ENCODE measurements at places on chromosomes 3 and 15. TPM values are rescaled to one million over a fixed set of nuclear protein-coding genes. Genes with fewer than 3 reads are reported as not detected.

DNA sequence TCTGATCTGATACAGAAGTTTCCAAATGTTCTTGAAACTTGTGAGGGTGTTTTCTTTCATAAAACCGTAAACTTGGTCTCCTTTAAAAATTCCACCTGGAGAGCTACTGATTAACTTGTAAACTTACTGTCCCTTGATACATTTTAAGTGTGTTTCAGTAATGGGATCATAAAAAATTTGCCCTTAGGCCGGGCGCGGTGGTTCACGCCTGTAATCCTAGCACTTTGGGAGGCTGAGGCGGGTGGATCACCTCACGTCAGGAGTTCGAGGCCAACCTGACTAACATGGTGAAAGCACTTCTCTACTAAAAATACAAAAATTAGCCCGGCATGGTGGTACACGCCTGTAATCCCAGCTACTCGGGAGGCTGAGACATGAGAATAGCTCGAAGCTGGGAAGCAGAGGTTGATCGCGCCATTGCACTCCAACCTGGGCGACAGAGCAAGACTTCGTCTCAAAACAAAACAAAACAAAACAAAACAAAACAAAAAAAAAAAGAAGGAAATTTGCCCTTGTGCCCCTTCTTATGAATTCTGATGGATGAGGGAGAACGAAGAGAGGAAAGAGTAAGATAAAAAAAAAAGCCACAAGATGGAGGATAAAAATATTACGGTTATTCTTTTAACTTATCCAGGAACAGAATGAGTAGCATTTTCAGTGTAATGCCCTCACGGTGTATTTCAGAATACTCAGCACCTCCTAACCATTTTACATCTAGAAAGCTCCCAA is 32.1 kb upstream of the AP4E1 start:
- no peak for DNase-seq

GRCh38 chr3:149005416-149005815 is 14.1 kb downstream of the GYG1 start:
- DNase-seq, result no peak

- DNase-seq, result no peak
Observed at GRCh38 chr3:134267996-134268395, 17.3 kb upstream of the RYK start.

- no peak for DNase-seq
Observed at GRCh38 chr3:125231895-125232294, 19.3 kb upstream of the SLC12A8 start.

DNA sequence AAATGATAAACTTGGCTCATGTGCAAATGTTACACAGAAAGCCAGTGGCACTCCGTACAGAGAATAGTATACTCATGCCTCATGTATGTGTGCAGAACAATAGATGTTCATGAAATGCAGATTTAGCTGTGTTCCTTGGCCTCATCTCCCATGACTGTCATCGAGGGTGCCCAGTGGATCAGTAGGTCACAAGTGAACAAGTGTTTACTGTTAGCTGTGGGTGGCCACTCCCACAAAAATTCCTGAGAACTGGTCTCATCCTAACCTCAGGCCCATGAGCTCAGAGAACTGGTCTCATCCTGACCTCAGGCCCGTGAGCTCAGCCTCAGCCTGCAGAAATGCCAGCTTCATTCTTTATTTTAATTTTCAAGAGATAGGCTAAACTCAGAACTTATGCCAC is 124.1 kb downstream of the GADL1 start:
- DNase-seq, result no peak

- DNase-seq, result no peak
Observed at GRCh38 chr3:50276762-50277101, 2.2 kb upstream of the LSMEM2 start.

GRCh38 chr3:154421083-154421482 is 8.9 kb downstream of the GPR149 start:
- DNase-seq, result no peak

DNA sequence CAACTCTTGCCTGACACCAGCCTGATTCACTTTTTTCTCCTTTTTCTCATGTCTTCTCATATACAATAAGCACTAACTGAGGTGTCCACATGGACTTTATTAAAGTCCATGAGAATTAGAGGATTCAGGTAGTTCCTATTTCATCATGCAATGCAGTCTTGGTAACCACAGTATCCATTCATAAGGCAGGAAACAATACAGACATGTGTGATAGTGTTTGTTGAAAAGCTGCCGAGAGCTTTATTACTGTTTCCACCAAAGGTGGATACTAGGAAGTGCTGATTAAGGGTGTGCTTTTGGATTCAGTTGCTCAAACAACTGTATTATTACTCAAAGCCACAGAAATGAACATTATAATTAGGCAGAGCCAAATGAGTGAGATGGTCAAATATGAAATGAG is 5.3 kb downstream of the CASR start:
- DNase-seq, result no peak

- no peak for DNase-seq
Observed at GRCh38 chr3:72517921-72518424, 330.3 kb downstream of the SHQ1 start.

DNA sequence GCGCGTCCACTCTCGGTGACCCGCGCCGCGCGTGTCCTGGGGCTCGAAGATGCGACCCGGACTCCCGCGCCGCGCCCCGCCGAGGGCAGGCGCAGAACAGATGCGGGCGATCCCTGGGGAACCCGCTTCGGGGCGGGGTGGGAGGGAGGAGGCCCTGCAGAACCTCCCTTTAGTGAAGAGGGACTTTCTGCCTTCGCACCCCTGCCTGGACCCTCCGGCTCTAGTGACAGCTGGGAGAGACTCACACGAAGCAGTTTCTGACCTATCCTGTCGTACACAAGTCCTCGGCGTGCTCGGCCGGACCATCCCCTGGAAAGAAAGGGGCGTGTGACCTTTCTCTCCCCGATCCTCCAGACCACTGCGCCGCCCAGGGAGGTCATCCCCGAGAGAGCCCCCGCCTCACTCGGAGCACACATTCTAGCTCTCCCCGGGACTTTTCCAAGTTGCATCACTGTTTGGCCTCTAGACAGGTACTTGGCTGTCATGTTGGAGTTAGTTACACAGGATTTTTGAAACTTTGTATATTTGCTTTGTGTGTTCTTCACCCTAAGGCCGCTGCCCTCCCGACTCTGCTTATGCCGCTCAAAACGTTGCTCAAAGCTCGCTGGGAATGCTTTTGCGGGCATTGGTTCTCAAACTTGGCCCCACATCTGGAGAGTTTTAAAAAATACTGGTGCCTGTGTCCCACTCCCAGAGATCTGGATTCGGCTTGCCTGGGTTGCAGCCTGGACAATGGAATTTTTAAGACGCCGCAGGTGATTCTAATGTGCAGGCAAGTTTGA is 582 bp downstream of the CGNL1 start:
- DNase-seq, result no peak

- DNase-seq, result no peak
Observed at GRCh38 chr3:126419886-126420786, 25.4 kb downstream of the CFAP100 start.

DNA sequence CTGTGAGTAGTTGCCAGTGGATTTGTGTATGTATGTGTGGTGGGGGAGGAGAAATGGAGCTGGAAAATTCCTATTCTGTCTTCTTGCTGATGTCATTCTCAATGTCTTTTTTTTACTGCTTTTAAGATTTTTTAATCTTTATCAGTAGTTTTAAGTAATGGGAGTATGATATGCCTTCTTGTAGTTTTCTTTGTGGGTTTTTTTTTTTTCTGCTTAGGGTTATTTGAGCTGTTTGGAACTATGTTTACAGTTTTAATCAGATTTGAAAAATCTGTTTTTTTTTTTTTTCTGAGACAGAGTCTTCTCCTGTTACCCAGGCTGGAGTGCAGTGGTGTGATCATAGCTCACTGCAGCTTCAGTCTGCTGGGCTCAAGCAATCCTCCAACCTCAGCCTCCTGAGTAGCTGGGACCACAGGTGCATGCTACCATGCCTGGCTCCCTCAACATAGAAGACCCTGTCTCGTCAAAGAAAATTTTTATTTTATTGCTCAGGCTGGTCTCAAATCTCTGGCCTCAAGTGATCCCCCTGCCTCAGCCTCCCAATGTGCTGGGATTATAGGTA is 37.1 kb downstream of the RPL39L start:
- DNase-seq, result no peak

DNA sequence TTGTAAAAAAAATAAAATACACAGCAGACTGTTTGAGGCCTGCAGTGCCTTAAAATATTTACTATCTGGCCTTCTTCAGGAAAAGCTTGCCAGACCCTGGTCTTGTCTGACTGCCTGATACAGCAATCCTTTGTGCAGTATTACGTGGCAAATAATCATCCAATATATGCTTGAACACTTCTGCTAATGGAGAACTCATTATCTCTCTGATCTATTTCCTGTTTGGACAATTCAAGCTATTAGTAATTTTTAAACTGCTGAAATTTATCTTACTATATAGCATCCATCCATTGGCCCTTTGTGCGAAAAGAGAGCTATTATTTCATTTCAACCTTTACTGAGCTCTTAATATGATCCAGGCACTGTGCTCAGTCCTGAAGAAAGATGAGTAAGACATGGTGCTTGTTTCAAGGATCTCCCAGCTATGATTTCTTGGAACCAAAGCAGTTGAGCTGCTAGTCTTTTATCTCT is 15.9 kb downstream of the ATG7 start:
- DNase-seq, result no peak

DNA sequence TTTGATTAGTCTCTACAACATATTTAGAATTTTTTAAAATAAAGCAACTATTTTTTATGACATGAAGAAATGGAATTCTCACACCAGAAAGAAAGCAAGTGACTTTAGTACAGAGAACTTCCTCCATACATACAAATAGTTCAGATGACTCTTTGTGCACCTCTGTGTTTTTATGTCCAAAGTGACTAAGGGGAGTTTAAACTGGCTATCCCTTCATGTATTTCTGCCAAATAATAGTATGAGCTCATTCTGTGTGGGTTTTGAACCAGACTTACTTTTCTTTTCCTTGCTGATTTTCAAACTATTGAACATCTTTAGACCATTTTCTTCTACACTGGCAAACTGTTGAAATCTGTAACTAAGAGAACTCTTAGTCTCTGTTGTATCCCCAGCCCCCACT is 196.3 kb downstream of the EPHA3 start:
- no peak for DNase-seq

DNA sequence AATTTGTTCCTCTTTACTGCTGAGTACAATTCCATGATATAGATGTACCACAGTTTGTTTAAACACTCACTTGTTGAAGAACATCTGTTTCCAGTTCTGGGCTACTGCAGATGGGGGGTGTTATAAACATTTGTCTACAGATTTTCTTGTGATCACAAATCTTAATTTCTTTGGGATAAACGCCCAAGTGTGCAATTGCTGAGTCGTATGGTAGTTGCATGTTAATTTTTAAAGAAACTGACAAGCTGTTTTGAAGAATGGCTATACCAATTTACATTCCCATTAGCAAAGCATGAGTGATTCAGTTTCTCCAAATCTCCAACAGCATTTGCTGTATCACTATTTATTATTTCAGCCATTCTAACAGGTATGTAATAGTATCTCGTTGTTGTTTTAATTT is 242.0 kb upstream of the MRPL3 start:
- DNase-seq, result no peak

DNA sequence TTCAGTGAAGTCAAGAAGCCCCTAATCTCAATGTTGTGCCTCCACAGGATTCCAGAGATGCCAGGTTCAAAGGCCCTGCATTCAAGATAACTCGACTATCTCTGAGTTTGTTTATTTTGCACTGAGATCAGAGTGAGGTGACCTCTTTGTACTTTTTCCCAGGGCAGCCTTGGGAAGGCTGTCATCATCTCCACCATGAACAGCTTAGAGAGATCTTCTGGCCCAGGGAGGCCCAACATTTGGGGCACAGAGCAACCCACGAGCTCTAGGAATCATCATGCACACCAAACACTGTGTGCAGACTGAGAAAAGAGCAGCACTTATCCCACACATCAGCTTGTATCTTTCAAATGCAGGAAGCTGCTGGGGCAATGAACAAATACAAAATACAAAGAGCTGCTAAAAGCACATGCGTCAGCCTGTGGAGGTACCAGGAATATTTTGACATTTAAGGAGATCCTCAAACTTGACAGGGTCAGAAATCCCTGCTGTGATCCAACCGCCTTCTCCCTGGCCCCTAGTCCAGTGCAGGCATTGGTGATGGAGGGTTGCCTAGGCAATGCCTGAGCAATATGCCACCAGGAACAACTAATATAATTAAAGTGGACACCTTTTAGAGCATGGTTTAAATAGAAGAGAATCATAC is 33.6 kb downstream of the TRIM42 start:
- no peak for DNase-seq

- no peak for DNase-seq
Observed at GRCh38 chr15:80081390-80081789, 21.9 kb downstream of the ZFAND6 start.

GRCh38 chr15:54820811-54821210 is 375.9 kb downstream of the RSL24D1 start:
- DNase-seq, result no peak

Gene SLC28A2
- not detected for total RNA-seq

Gene LTF
- 0.36 TPM for total RNA-seq

Gene OXSR1
- 45.1 TPM for total RNA-seq

Gene GPR149
- total RNA-seq, result 2.7 TPM

Gene FSIP1
- 6.1 TPM for total RNA-seq

Gene AADACL2
- total RNA-seq, result not detected

Gene PRICKLE2
- 74.8 TPM for total RNA-seq
